Activated B cell treated with CpG ODN at 0.5 μM for 24 hours (primary cell): ENCODE measurements at places on chromosomes 2 and 18. TPM values are rescaled to one million over a fixed set of nuclear protein-coding genes. Genes with fewer than 3 reads are reported as not detected.

GRCh38 chr2:152715854-152716428 lies 1.3 kb downstream of the PRPF40A start:
- no peak for DNase-seq

DNA sequence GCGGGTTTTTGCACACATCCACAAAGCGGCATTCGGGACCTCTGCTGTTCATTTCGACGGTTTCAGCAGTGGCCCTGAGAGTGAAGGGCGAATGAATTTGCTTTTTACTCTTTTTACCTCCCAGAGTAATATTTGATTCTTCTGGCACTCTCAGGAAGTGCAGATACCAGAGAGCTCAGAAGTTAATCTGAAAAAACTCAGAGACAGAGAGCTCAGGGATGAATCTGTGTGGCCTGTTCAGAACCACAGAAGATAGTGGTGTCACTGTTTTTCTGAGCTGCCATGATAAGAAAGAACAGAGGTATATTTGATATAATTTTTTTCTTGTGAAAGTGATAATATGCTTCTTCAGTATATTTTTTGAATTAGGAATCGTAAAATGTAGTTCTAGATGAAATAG lies 129.3 kb downstream of the MBP start:
- no peak for DNase-seq

- DNase-seq, result no peak
Measured at GRCh38 chr2:233768076-233768475, 8.0 kb downstream of the UGT1A1 start.

- no peak for DNase-seq
Measured at GRCh38 chr2:70779911-70780545, 10.4 kb downstream of the FIGLA start.

DNA sequence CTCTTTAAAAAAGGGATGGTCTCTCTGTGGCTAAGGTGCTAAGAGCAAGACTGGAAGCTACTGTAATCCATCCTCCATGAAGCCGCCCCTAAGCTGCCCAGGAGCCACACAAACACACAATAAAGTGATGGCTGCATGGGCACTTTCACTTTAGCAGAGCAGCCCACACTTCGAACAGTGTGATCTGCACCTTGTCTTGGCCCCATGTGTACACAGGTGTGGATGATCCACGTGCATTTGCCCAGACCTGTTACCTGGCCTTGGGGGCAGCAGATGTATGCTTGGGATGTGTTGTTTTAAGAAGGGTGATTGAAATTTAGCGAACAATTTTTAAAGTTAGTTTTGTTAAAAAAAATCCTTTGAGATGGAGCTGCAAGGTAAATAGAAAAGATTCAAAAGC lies 39.9 kb downstream of the TMEM178A start:
- no peak for DNase-seq

DNA sequence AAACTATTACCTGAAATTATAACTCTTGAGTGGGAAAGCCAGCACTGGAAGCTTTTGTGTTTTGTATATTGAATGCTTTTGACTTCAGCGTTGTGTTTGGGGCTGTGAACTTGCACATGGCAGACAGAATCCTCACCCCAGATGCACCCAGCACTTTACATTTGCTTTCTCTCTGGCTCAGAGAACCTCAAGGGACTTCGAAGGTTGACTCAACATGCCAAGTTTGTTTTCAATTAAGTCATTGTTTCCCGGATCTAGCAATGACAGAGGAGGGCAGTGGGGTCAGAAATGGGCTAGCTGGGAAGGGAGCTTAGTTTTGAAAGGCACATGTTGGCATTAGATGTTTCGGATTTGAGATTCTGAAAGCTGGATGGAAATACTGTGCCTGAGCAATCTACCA lies 22.4 kb downstream of the TET3 start:
- DNase-seq, result no peak

RABL2A gene
- total RNA-seq, result 39.8 and 47.1 TPM in 2 replicates

SLC9A2 gene
- not detected in 2 replicates for total RNA-seq

- no peak for DNase-seq
Measured at GRCh38 chr2:2809771-2810170, 478.7 kb upstream of the MYT1L start.

DNA sequence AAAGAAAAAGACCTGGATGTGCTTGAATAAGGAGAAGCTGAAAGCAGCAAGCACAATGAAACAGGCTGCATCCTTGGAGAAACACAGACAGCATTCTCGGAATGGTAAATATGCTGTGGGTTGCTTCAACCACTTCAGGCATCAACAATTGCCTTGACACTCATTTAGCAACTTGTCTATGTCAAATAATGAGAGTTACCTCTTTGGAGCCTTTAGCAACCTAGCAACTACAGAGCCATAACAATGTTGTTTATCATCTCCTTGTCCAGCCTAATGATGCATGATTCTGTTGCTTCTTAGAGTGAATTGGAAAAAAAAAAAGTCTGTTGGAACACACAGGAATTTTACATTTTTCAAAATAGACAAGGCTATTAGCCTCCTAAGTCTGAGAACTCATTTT lies 410.6 kb downstream of the PIK3C3 start:
- DNase-seq, result no peak

GCG gene
- total RNA-seq, result not detected in 2 replicates

- no peak for DNase-seq
Measured at GRCh38 chr18:48955830-48956261, 5.1 kb upstream of the SMAD7 start.

DNA sequence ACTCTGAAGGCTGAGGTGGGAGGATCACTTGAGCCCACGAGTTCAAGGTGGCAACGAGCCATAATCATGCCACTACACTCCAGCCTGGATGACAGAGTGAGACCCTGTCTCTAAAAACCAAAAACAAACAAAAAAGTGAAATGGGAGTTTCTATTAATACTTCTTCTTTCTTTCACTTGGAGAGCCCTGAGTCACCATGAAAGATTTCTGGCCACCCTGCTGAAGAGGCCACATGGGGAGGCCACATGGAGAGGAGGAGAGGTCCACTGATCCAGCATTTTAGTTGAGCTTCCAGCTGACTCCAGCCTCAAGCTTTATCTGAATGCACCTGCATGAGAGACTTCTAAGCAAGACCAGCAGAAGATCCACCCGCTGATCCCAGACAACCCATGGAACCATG lies 74.2 kb upstream of the LAPTM4A start:
- no peak for DNase-seq

DNA sequence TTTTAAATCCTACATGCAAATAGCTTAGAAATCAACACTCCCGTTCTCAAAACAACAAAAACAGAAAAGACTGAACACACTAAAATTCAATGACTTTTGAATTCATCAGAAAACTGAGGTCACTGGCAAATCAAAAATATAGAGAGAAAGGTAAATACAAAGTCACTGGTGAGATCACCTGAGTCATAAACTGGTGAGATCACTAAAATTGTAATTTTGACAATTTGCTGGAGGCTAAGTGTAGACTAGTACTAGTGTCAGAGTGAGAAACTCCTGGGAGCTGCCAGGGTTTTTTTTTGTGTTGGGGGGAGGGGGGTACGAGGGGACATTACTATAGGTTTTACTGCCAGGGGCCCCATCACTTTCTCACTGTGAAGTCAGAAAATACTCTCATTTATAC lies 1876.0 kb upstream of the CELF4 start:
- no peak for DNase-seq

IL37 gene
- not detected in 2 replicates for total RNA-seq

PSMA8 gene
- total RNA-seq, result 0.89 and 0.93 TPM in 2 replicates

RIT2 gene
- not detected in 2 replicates for total RNA-seq

DNA sequence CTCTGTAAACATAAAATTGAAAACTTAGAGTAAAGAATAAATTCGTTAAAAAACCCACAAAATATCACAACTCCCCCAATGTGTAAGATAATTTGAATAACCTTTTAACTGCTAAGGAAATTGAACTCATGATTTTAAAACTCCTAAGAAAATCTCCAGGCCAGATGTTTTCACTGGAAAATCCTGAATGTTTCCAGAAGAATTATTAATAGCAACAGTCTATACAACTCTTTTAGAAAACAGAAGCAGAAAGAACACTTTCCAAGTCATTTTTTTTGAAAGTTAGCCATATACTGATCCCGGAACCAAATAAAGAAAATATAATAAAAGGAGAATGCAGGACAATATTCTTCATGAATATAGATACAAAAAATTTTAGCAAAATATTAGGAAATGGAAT lies 165.6 kb downstream of the ACOXL start:
- DNase-seq, result no peak

- no peak for DNase-seq
Measured at GRCh38 chr2:7452110-7452876, 535.1 kb downstream of the RNF144A start.

DNA sequence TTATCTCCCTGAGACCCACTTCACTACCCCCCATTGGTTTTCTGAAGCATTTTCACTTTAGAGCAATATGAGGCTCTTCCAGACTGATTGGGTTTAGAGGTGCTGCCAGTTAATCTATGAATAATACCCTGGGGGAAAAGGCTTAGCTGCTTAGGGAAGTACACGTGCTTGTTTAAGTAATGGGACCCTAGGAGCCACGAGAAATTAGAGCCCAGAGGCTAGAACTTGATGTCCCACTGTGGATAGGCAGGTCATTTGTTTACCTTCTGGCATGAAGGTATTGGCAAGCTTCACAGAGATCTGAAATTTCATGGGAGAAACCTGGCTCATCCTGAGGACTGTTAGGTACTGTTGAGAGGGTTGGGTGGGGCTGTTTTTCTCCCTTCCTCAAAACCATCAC lies 59.7 kb downstream of the CLIP4 start:
- no peak for DNase-seq

GRCh38 chr2:207805566-207806226 lies 36.0 kb upstream of the FZD5 start:
- DNase-seq, result no peak

DNA sequence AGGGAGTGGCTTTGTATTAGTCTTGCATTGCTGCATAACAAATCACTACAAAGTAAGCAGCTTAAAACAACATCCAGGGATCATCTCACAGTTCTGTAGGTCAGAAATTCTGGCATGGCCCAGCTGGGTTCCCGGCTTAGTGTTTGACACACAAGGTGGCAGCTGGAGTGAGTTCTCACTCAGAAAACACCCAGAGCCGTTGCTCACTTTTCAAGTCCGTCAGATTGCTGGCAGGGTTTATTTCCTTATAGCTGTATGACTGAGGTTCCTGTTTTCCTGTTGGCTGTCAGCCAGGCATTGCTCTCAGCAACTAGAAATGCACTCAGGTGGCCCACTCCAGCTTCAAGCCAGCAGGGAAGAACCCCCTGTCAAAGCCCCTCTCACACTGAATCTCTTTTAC lies 324.1 kb downstream of the CCDC178 start:
- DNase-seq, result no peak

GRCh38 chr2:138032334-138032733 lies 68.1 kb downstream of the HNMT start:
- no peak for DNase-seq

- DNase-seq, result no peak
Measured at GRCh38 chr2:156476021-156476849, 40.1 kb downstream of the GPD2 start.

DNA sequence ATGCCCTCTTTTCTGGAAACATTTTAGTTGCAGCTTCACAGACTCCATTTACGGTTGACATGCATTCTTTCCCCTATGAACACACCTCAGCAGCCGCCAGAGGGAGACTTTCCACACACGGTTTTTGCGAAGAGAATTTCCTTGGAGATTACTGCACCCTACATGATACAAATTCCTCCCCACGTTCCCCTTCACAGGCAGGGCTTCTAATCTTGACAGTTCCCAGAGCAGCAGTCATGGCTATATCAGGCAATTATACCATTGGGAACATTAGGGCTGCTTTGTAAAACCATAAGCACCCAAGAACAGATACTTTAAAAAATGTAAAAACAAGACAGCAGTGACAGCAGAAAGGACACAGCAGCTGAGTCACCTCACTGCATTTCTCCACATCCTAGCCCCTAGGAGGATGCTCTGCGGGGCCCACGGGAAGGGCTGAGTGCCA lies 253.8 kb downstream of the TGIF1 start:
- DNase-seq, result no peak

DNA sequence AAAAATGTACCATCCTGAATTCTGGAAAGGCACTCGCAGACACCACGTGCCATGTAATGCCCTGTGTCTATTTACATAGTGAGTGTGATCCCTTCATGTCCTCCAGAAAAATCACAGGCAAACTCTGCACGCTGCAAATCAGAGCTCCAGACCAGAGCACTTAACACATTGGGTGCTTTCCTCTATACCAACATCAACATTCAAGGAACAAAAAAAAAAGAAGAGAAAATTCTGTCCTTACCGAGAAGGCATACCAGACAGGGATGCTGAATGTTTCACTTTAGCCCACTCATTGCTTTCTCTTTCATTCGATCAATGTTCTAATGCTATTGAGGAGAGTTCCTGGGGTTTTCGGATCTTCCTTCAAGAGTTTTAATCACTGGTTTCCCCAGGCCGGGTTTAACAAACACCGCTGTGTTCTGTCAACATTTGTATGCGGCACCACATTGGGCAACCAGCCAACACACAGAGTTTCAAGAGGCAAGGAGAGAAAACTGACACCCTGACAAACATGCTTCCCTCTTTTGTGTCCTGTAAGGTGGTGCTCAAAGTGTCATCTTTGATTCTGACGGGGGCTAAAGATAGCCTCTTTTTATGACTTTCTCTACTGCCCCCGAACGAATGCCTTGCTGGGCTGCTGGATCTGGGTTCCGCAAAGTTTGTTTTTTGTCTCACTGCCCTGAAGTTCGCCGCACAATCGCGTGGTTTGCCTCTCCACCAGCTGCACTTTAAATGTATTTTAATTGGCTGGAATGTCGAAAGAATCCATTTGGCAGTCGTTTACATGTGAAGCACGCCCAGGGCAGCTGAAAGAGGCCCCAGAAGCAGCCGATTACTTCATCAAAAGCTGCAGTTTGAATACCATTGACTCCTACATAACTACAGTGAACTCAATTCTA lies 106.4 kb upstream of the NCKAP5 start:
- DNase-seq, result no peak
